ENCODE measurements at places on chromosomes 1 and 21.
A peak's percentile ranks its signal among the peaks of the same experiment; 100 is the strongest.

- DNase-seq = no peak
Observed at GRCh38 chr1:17328855-17329254, 20.9 kb downstream of the PADI4 start.

DNA sequence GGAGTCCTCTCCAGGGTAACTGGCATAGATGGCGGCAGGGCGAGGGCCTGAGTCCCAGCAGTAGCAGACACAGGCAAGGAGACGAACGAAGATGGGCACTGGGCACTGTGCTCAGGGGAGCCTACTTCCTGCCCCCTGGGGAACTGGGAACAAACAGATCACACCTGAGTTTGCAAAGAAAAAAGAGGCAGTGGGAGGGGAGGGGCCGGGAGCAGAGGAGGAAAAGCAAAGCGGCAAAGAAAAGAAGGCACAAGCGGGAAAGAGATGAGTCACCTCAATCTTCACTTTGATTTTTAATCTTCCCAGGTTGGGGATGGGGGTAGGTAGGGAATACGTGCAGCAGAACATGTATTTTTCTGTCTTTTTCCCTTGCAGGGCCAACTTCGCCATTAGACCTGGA lies 44.0 kb downstream of the ZSCAN20 start:
- DNase-seq = no peak

- DNase-seq = no peak
Observed at GRCh38 chr1:100969327-100969726, 56.3 kb downstream of the DPH5 start.

DNA sequence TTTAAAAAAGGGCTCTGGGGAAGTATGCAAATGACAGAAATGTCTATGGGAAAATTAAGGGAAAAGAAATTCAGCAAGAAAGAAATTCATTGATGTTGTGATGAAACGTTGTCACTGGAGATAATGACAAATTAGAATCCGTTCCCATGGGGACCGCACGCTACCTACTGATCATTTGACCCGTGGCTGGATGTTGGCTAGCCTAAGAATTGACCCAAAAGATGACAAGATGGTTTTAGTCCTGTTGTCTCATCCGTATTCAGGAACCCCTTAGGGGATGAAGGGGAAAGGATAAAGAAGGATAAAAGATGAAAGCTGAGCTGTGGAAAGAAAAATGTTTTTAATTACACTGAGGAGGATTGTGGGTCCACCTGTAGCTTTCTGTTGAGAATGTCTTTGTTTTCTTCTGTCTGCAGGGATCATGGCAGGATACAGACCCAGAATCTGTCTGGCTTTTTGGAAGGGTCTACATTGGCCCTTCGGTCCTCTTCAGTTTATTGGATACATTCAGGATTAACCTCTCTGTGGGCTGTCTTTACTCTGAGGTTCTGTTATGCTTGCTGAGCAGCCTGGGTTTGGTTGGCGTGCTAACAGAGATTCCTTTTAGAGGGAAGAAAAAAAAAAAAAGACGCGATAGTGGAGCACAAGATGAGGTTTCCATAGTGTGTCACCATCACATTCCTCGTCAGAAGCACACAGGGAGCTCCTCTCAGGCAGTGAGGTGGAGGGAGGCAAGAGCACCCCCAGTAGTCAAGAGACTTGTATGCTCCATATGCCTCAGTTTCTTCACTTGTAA lies 106.2 kb downstream of the CACHD1 start:
- no peak for DNase-seq

DNA sequence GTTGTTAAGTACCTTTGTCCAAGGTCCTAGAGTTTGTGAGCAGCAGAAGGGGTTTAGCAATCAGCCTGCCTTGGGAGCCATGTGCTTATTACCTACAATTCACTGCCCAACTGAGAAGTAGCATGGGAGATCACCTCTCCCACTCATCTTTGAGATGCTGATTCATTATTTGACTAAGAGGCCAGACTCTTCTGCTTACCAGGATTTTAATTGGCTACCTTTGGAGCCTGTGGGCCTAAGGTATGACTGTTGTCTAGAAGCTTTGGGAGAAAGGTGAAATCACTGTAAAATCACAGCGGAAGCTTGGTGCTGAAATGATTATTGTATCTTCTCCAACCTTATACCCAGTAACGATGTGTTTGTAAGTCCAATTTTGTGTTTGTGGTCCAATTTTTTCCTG lies 213.4 kb downstream of the ST6GALNAC3 start:
- DNase-seq = no peak

- peak; percentile 22 for DNase-seq
Observed at GRCh38 chr21:42850866-42851391, 28.4 kb downstream of the WDR4 start.

GRCh38 chr1:209627732-209628196 lies 24.5 kb downstream of the LAMB3 start:
- DNase-seq = peak; percentile 83
